ENCODE measurements at places on chromosomes 5 and 9.

GRCh38 chr9:6771722-6772121 lies 13.9 kb downstream of the KDM4C start:
- DNase-seq: no peak

GRCh38 chr5:135825373-135826220 lies 8.9 kb upstream of the SLC25A48 start:
- no peak for DNase-seq

DNA sequence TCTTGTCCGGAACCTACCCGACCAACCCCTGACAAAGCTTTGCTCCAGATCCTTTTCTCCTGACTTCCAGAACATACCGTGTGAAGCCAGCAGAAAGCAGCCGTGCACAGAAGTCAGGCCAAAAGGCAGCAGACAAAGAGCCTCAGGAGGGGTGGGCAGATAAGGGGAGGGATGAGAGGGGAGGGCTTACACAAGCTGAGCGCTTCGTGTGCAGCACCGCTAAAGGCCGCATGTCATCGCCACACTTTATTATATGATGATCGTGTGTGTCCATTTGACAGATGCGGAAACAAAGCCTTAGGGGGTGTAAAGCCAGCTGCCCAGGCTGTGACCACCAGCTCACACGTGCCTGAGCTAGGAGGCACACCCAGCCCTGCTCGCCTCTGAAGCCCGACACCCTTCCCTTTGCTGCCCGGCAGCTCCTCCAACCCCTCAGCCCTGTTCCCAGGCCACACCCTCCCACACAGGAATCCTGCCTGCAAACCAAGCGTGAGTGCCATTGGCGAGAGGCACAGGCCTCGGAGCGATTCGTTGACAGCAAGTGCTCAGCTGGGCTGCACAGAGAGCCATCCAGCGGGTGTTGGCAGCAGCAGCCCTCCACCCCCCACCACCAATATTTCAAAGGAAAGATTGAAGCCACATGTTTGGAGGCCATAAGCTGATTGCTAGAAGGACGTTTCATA lies 170.5 kb upstream of the SMIM23 start:
- no peak for DNase-seq

DNA sequence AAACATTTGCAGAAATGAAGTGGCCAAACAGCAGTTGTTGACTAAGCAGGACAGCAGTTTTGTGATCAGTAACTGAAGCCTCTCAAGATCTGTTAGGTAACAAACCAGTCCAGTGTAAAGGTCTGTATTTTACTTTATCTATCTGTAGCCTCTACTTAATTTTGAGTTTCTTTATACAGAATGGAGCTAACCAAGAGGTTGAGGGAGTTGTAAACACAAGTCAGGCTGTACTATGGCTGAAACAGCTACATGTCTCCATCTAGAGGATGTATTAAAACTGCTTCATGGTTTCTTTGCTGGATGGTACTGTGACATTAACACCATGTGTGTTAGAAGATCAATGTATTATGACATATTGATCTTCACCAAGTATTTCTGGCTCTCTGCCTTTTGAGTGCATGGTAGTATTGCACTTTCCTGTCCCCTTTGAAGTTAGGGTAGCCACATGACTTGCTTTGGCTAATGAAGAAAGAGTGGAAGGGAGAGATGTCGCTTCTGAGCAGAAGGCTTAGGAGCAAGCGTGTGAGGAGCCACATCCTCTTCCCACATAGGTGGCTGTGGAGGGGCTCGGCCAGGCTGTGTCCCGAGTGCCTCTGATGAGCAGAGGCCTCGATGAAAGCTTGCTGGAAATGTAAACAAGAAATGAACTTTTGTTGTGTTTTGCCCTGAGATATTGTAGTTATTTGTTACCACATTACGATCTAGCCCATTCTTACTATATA lies 105.6 kb upstream of the PCA3 start:
- DNase-seq: no peak

- DNase-seq: no peak
Measured at GRCh38 chr9:92136184-92136858, 21.1 kb upstream of the SPTLC1 start.

DNA sequence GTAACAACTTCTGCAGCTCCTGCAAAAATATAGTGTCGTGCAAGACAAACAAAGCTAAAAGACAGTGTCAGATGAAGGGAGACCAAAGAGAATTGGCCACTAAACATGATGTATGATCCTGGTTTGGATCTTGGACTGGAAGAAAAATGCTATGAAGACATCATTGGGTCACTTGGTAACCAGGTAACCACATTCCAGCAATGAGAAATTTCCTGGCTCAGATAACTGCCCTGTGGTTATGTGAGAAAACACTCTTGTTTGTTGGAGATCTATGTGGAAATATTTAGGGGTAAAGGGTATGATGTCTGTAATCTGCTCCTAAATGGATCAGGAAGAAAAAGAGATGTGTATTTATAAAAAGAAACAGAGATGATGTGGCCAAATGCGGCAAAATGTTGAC lies 45.5 kb upstream of the ANKRD33B start:
- DNase-seq: no peak

DNA sequence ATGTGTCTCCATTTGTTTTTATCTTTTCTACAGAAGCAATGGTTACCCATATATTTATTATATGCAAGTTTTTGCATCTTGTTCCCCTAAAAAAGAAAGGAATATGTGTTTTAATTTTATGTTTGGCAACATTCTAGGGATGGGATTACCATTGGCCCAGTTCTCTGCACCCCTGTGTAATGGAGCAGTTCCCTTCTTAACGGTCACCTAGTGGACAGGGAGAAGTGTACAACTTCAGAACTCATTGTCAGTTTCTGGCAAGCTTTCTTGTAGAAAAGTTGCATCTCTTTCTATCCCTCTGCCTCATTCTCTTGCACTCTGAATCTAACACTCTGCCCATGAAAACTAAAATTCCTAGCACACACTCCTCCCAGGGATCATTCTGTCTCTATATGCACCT lies 78.2 kb downstream of the DOCK8 start:
- no peak for DNase-seq

- peak; percentile 44 for DNase-seq
Measured at GRCh38 chr5:43396762-43397304, 15.4 kb downstream of the CCL28 start.

DNA sequence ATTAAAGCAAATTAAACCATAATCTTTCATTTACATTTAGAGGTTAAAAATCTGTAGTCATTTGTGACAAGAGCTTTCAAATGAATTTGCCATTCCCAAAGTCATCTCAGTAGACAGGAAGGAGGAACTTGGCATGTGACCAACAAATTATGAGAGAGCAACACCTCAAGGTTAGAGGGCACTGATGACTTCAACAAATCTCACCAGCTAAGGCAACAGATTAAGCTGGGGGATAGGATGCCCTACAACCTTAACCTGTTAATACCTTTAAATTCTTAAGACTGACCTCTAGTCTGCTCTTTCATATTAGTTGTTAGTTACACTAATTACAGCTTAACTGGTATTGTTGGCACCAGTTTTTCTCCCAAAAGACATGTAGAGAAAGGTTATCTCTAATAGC lies 18.4 kb downstream of the POU5F2 start:
- no peak for DNase-seq

GRCh38 chr5:74464512-74465209 lies 175.9 kb downstream of the ENC1 start:
- DNase-seq: no peak

DNA sequence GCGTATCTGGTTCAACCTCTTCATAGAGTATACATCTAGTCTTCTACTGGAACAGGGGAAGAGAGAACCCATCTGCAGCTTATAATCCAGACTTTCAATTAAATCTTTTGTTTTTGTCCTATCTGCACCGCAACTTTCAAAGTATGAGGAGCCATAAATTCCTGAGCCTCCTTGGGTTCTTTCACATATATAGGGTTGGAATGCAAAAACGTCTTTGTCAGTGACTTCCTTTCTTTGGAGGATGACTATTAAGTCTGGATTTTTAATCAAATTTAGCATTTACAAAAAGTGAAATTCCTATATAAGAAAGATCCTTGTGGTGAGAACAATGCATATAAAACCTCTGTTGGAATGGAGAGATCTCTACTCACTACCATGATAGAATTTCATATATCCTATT lies 370.8 kb downstream of the TMEM38B start:
- DNase-seq: no peak

DNA sequence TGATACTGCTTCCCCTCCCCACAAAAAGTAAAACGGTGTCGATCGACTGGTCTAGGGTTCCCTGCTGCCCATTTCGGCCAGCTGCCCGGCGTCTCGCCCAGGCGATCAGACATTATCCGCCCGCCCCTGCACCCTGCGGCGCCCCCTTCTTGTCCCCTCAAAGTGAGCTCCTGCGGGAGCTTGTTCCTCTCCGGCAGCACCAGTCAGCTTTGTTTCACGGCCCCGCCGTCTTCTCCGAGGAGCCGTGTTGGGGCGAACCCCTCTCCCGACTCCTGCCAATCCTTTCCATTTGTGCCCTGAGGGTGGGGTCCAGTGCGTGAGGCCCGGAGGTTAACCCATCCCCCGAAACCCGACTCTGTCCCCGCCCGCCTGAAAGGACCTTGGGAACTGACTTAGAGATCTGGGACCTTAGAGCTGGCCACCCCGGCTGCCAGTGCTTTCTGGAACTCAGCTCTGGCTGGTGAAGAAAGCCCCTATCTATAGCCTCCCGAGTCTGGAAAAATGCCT lies 518 bp downstream of the UBE2B start:
- DNase-seq: peak; percentile 30

DNA sequence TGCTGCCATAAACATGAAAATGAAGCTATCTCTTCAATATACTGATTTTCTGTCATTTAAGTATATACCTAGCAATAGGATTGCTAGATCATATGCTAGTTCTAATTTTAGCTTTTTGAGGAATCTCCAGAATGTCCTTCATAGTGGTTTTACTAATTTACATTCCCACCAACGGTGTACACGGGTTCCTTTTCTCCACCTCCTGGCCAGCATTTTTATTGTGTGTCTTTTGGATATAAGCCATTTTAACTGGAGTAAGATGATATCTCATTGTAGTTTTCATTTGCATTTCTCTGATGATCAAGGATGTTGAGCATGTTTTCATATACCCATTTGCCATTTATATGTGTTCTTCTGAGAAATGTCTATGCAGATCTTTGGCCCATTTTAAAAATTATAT lies 446.5 kb downstream of the GABRG2 start:
- DNase-seq: no peak

- DNase-seq: no peak
Measured at GRCh38 chr9:18490641-18491370, 16.9 kb downstream of the ADAMTSL1 start.

- no peak for DNase-seq
Measured at GRCh38 chr5:96322217-96322616, 110.8 kb downstream of the PCSK1 start.

DNA sequence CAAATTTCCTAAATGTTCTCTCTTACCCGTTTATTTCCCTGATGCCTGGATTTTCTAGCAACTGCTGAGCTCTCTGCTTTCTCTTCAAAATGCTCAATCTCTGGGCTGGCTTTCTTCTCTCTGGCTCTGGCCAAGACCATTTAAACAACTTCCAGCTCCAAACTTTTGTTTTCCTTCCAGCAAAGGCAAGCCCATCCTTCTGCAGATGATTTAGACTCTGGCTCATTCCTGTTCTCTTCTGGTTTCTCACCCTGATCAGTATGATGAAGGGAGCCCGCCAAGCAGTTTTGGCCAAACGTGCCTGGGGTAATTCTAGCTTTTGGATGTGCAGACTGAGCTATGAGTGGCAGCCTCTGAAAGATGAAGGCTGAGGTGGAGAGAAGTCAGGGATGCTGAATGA lies 78.1 kb downstream of the HSPA4 start:
- DNase-seq: no peak

GRCh38 chr9:99210572-99210971 lies 11.2 kb downstream of the ALG2 start:
- no peak for DNase-seq

DNA sequence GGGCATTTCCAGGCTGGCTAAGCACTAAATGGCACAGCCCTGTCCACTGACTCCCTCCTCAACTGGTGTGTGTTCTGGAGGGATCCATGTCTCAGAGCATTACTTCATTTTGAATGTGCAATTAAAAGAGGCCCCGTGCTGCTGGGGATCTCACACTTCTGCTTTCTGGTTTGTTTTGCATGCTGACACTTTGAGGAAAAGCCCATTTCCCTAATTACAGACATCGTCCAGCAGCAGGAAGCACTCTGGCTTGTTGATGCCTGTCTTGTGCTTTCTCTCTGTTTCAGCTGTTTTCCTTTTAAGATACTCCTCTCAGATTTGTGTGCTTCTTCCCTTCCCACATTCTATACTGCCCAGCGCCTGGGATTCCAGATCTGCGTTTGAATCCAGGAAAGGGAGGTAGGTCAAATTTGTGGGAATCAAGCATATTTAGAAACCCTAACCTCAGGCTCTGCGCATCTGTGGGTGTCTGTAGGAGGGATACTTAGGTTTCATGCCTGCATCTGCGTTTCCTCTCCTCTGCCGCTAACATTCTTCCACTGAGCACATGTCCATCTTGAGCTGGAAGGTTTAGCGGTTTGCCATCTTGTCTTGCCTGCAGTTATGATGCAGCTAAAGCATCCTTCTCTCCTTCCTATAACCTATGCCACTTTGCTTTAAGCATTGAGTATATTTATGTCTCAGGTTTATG lies 25.7 kb downstream of the SYK start:
- DNase-seq: no peak

GRCh38 chr5:16806711-16807546 lies 129.2 kb downstream of the MYO10 start:
- no peak for DNase-seq

GRCh38 chr9:125888211-125888610 lies 141.0 kb downstream of the PBX3 start:
- DNase-seq: no peak

- no peak for DNase-seq
Measured at GRCh38 chr5:125005266-125005665, 258.8 kb upstream of the ZNF608 start.

GRCh38 chr5:100904259-100904861 lies 1.3 kb upstream of the ST8SIA4 start:
- DNase-seq: no peak

- no peak for DNase-seq
Measured at GRCh38 chr5:1190837-1191239, 10.6 kb upstream of the SLC6A19 start.

DNA sequence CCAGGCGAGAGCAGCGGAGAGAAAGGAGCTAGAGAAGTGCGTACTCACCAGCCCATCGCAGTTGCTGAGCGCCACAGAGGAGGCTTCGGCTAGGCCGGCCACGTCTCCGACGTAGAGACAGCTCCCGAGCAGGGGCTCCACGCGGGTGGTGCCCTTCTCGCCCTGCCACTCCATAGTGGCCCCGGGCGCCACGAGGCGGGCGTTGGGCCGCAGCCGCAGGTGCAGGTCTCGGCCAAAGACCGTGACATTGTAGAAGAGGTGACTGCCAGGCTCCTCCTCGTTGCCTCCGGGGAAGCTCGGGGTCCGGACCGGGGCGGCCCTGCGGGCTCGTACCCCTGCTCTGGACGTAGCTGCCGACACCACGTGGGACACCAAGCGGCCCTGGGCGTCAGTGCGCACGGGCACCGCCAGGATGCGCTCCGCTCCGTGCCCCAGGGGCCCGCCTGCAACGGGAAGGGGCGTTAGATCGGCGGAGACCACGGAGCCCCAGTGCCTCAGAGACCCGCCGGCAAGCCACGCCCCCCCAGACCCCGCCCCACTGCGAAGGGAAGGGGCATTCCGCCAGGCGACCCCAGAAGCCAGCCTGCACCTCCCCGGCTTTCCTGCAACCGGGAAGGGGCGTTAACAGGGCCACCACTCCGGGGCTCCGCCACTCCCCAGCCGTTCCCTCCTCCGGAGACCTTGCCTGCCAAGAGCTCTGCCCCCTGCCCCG lies 1.4 kb downstream of the ADAMTS2 start:
- DNase-seq: no peak

GRCh38 chr5:95781101-95781583 lies 41.4 kb downstream of the GLRX start:
- peak; percentile 53 for DNase-seq
